SK-N-SH (cell line): ENCODE measurements at places on chromosomes 3 and 15.

DNA sequence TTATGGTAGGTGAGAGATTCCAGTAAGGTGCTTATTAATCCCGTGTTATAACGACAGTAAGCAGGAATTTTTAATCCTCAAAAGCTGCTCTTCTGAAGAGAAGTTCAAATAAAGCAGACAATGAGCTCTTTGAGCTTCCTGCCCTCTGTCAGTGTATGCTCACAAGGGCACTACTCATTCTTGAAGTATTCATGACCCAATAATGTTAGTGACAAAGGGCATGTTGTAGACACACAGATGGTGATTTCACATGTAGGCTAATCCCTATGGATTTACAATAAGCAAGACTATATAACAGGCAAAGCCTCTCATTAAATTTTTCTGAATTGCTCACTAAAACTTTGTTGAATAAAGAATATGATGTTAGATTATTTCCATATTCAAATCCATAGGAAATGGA is 578.6 kb downstream of the RSL24D1 start:
- DNase-seq = no peak

GRCh38 chr3:18238746-18239331 is 186.3 kb downstream of the SATB1 start:
- DNase-seq = peak; percentile 1

DNA sequence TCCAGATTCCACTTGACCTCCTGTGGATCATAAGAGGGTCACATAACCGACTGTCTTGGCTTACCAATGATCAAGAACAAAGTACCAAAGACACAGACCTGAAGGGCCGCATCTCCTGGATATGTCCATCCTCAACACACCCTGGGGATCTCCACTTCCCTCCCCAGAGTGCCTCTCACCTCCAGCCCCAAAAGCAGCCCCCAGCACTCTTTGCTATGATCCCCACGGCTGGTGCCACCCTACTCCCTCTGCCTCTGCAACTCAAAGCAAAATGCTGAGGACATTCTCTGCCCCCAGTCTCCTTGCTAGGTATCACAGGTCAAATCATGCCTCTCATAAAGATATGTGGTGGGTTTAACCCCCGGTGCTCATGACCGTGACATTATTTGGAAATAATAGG is 32.7 kb downstream of the SLCO2A1 start:
- no peak for DNase-seq

DNA sequence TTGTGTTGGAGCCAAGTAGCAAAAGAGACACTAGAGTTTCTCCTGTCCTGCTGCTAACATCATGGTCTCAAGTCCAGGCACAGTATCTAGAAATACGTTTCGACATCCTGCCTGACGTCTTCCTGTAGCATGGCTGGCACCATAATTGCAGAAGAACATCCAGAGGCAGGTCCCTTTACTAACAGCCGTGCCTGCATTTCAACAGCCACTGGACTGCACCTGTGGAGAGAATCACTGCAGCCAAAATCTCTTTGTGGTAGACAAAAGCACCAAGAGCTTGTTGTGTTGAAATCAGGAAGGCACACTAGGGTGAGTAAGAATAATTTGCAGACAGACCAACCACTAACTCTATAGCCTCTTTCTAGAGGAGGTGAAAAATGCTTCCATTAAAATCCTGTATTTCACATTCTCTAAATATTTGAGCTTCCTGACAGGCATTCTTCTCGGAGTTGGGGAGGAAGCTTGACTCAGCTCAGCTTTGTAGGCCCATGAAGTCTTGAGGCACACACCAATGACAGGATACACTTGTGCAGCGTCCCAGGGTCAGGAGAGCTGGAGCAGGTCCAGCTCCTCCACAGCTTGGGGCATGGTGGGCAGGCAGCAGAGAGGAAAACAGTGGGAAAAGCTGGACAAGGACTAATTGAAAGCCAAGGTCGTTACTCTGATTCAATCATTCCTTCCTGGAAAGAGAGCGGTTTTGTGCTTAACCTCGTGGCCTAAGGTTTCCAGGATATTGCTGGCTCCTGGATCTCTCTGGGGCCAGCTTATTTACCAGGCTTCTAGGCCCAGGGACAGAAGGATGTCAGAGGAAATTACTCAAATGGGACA is 244.9 kb downstream of the FAM43A start:
- DNase-seq = peak; percentile 40

DNA sequence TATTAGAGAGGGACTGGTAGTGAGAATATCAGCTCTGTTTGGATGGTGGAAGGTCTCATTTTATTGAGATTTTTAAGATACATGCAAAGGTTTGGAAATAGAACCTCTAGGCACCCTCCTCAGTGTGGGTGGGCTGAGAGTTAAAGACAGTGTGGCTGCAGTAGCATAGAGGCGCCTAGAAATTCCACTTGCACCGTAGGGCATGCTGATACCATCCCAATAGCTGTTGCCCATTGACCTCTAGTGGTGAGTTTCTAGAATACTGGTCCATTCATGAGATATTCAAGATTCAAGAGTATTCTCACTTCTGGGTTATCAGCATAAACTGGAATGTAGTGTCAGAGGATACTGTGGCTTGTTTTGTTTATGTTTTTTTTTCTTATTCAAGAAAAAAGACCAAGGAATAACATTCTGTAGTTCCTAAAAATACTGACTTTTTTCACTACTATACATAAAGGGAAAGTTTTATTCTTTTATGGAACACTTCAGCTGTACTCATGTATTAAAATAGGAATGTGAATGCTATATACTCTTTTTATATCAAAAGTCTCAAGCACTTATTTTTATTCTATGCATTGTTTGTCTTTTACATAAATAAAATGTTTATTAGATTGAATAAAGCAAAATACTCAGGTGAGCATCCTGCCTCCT is 87.2 kb downstream of the TGFBR2 start:
- DNase-seq = peak; percentile 55

DNA sequence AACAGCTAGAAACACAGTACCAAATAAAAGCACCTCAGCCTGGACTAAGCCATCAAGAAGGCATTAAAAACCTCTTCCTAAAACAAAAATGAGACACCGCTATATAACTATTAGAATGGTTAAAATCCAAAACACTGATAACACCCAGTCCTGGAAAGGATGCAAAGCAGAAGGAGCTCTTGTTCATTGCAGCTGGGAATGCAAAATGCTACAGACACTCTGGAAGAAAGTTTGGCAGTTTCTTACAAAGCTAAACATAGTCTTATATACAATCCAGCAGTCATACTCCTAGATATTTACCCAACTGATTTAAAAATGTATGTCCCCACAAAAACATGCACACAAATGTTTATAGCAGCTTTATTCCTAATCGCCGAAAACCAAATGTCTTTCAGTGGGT is 35.7 kb downstream of the CHSY1 start:
- no peak for DNase-seq

DNA sequence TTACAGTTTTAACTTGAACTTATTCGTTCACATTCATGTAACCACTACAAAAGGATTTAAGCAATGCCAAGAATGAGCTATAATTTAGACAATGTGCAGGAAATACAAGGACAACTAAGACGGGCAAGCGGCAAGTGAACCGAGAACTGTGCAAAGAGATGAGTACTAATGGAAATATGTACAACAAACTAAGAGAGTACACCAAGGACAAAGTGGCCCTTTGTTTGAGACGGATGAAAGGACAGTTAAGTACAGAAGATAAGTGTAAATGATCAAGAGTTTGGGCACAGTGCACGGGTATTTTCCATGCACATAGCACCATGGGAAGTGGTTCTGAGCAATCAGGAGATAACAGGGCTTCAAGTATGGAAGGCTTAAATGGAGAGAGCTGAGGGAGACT is 281.7 kb downstream of the ROBO2 start:
- DNase-seq = no peak

- no peak for DNase-seq
These were observed 175.9 kb downstream of the OTOL1 start for GRCh38 chr3:161672478-161672877.

DNA sequence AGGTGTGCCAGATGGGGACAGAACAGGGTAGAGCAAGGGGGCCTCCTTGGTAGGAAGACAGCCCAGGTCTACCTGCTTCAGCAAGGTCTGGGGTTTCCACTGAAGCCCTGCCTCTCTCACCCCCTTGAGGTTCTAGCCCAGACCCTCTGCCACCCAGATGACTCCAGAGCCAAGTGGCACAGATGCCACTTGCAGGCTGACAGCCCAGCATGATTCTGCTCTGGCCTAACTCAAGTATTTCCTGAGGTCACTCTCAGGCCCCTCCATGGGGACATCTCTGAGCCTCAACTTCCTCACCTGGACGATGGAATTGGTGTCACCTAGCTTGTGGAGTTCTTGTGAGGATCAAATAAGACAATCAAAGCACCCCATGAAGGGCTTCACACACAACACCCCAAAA is 23.9 kb downstream of the PLXNB1 start:
- DNase-seq = no peak

- no peak for DNase-seq
These were observed 13.2 kb downstream of the NSUN3 start for GRCh38 chr3:94076055-94076454.

DNA sequence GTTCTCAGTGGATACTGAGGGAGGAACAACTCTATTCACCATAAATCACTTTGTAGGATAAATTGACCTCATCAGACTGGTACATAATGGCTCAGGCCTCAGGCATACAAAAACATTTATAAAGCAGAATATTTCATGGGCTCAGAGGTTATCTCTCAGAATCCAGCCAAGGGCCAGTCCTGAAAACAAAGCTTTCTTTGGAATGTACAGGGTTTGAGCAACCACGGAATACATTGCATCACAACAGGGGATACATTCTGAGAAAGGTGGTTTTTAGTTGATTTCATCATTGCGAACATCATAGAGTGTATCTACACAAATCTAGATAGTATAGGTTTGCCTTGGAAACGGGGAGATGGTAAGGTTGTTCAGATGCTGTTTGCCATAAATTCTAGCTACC is 33.4 kb upstream of the CTDSPL2 start:
- no peak for DNase-seq
